Suppressor macrophage (primary cell): ENCODE measurements at places on chromosomes 6 and 20.

GRCh38 chr6:64547594-64548268 is 912.1 kb downstream of the PHF3 start:
- no peak for DNase-seq

- DNase-seq: no peak
These were observed 92.9 kb downstream of the GJA10 start for GRCh38 chr6:89987140-89987539.

DNA sequence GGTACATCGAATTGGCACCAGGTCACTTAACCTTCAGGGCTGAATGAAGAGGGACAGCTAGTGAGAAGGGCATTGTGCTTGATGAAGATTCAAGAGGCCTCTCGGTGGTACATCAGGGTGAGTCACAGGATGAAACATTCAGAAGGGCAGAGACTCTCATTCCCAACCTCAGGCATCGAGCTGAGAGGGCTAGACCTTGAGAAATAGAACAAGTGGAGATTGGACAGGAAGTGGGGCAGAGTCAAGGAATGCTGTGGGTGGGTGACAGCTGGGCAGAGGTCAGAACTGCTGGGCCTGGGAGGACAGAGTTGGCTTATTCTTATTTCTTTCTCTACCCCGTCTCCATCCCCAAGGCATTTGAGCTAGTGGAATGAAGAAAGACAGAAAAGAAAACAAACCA is 126.0 kb downstream of the SCML4 start:
- no peak for DNase-seq

GRCh38 chr20:10239954-10240353 is 21.3 kb downstream of the SNAP25 start:
- DNase-seq: peak; percentile 26

DNA sequence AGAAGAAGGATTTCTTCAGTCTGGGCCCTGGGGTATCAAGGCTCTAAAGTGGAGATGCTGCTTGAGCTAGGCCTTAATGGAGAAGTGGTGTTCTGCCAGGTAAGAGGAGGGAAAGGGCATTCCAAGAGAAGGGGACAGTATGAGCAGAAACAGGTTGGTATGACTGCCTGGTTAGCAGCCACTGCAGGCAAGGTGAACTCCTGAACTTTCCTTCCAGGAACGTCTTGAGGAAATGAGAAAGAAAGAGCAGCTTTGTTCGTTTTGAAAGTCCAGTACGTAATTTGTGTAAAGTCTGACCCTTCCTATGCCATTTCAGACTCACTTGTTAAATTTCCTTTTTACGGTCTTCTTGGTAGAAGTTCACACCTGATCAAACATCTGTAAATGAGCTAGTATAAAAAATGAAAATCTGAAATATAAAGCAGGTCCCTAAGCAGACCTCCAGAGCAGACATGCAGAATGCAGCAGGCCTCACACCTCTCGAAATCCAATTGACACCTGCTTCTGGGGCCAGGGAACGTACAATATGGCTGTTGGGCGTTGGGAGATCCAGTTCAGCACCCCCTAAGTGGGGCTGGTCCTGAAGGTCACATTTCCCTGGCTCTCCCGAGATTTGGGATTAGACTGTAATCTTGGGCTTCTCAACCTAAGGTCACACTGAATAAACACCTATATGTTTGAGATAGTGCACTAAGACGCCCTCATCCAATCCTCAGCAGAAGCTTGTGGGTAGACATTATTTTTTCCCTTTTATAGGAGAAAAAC is 33.6 kb downstream of the MYLK4 start:
- no peak for DNase-seq
